ENCODE measurements at places on chromosomes 7 and 10.

GRCh38 chr10:62582804-62583208 is 208.6 kb downstream of the ZNF365 start:
- no peak for DNase-seq

DNA sequence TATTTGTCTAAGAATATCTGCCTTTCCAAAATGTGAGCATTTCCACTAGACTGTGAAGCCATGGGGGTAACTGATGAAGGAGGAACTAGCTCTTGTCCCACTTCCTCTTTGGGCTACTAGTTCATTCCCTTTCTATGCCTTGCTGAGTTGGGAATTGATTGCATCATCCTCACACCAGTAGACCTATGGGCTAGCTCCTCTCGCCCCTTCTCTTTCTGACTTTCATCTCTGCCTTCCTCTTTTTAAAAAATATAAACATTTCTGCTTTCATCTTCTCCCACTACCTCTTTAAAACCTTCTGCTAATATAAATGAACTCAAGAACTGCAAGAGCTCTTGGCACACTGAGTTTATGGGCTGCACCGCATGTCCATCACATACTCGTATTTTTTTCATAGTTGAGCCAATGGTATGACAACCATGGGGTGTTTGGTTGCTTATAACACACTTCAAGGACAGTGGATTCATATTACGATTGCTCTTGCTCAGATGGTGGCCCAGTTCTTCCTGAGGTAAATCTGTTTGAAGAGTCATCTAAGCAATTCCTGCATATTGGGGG is 182.0 kb downstream of the REEP3 start:
- DNase-seq: no peak

GRCh38 chr7:94492601-94493000 is 17.0 kb upstream of the CASD1 start:
- DNase-seq: no peak

DNA sequence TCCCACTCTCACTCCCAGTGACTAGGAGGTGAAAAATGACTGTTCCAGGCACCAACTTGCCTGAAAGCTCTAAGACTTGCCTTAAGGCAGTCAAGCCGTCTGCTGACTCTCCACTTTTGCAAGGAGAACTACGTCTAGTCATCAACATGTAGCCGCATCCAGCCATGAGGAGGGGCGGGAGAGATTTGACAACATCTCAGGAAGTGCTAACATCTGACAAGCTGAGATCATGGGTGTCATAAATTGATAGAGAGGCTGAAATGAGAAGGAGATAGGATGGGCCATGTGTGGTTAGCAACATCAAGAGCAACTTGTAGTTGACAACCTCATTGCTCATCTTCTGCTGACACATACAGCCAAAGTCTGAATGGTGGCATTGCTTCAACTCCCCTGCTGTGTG is 9.0 kb upstream of the TBXAS1 start:
- no peak for DNase-seq

- no peak for DNase-seq
These were observed 84.7 kb downstream of the TMEM178B start for GRCh38 chr7:141158561-141158960.

DNA sequence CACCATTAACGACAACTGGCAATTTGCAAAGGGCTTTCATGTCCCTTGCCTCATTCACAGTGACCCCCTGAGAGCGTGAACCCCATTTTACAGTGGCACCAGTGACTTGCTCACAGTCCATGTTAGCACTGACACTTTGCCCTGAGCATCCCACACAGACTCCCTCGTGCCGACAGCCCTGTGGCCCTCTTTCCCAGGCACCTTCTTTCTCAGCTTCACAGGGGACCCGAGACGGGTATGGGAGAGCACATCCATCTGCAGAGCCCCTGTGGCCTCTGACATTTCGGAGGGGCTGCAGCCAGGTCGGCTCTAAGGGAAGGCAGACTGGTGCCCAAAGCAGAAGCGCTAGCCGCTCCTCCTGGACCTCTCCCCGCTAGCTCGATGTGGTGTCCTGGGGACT is 10.8 kb downstream of the LOXL4 start:
- no peak for DNase-seq

- DNase-seq: no peak
These were observed 170.0 kb upstream of the MKLN1 start for GRCh38 chr7:131157530-131158243.

- no peak for DNase-seq
These were observed 24.8 kb downstream of the FAM53B start for GRCh38 chr10:124719213-124719851.

DNA sequence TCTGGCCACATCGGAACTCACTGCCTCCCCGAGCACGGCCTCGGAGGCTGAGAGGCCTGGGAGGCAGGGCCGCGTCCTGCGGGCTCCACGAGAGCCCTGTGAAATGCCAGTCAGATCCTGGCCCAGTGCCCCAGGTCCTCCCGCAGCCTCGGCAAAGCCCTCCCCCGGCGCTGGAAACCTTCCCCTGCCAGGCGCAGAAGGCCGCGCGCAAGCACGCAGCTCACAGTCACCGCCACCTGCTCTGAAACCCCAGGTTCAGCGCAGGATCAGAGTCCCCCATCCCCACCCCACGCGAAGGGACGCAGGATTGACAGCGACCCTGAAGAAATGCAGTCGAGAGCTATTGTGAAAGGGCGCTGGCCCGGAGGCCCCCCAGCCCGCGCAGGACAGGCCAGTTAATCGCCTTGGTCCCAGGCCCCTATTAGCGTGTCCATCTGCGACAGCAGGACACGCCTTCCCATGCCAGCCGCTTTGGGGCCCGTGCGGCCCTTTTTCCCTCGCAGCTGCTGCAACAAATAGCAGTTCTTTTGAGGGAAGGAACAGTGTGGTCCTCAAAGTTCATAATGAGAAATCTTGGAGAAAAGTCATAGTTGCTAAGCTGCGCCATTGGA is 13.5 kb upstream of the EGFR start:
- DNase-seq: no peak

DNA sequence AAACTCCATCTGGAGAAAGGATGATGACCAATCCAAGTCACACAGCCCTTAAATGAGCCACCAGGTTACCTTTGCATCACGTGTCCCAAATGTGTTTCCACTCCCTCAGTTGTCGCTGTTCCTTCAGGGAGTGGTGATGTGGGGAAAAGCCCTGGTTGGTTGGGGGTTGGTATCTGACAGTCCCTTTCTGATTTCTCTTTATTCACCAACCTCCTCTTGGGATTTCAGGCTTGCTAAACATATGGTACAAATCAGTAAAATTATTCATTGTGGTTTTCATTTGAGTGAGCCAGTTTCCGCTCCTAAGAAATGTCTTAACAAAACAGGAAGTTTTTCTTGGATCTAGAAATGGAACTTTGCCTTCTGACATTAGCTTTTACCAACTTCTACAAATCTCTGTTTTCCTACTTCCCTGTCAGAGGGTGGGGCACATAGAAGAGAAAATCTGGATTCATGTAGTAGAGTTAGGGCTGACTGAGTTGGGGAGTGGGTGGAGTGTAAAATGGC is 40.0 kb upstream of the KMT2E start:
- no peak for DNase-seq

GRCh38 chr7:104984585-104985258 is 29.3 kb upstream of the KMT2E start:
- no peak for DNase-seq

GRCh38 chr10:66538908-66539307 is 386.9 kb upstream of the LRRTM3 start:
- no peak for DNase-seq

DNA sequence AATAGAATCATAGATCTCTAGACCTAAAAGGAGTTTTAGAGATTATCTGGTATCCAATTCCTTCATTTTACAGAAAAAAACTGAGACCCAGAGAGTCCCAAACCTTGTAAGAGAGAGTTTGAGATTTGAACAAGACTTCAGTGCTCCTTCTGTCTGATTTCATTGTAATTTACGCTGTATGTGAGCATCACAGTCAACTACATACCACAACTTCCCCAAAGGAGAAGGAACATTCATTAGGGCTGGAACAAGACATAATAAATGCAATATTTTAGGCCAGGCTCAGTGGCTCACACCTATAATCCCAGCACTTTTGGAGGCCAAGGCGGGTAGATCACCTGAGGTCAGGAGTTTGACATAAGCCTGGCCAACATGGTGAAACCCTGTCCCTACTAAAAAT is 17.3 kb upstream of the PRKAR2B start:
- no peak for DNase-seq

GRCh38 chr7:35722054-35722849 is 27.3 kb upstream of the HERPUD2 start:
- no peak for DNase-seq

GRCh38 chr10:116809483-116810119 is 39.7 kb upstream of the ENO4 start:
- peak; percentile 31 for DNase-seq

- DNase-seq: no peak
These were observed 1.0 kb upstream of the LYZL2 start for GRCh38 chr10:30630571-30630970.

- DNase-seq: no peak
These were observed 354.6 kb downstream of the PHF14 start for GRCh38 chr7:11328309-11328708.

DNA sequence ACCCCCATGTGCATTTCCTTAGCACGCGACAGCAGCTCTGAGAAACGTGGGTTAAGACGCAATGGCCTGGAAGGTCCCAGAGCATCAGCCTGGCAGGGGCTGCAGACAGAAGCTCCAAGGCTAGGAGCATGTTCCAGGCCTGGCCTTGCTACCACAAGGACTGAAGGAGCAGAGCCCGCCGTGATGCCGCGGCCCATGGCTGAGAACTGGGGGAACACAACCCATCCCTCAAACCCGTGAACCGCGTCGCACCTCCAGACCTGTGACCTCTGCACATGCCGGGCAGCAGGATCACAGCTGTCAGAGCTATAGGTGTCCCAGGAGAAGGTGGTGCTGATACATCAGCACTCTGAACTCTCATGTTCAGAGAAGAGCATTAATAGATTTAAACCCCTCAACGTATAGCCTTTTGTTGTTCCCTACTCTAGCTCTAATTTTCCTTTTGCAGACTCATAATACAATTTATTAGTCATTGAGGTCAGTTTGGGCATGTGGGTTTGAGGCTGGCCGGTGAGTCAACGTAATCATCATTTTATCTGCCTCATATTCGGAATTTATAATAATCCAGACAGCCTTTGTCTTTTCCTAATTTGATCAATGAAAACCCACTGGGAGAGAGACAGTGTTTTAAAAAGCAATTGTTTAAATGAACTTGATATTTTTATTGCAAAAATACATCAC is 222.5 kb upstream of the TCERG1L start:
- DNase-seq: no peak

DNA sequence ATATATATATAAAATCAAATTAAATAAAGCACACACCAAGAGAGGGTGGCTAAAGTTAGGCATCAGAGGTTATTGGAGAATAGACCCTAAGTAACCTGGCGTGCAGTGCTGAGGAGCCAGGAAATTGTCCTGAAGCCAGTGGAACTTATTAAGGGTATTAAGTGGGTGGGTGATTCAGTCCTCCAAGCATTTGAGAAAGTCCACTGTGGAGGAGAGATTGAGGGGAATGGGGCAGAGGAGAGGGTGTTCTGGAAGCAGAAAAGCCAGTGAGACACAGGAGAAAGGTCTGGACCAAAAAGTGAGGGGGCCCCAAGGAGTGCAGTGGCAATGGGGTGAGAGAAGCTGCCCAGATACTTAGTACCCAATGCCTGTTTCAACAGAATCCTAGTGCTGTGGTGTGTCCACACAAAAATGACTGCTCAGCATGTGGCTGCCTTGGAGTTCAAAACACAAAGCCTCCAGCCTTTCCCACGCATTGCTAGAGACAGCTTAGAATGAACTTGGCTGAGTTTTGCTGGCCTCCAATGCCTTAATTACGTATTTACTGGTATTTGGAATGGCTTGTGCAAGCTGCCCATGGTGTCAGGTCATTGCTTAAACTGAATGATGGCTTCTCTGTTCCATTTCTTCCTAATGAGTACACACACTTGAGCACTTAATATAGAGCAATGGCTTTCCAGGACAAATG is 44.9 kb upstream of the CHST15 start:
- no peak for DNase-seq

GRCh38 chr10:4456776-4457175 is 369.2 kb upstream of the AKR1E2 start:
- no peak for DNase-seq

DNA sequence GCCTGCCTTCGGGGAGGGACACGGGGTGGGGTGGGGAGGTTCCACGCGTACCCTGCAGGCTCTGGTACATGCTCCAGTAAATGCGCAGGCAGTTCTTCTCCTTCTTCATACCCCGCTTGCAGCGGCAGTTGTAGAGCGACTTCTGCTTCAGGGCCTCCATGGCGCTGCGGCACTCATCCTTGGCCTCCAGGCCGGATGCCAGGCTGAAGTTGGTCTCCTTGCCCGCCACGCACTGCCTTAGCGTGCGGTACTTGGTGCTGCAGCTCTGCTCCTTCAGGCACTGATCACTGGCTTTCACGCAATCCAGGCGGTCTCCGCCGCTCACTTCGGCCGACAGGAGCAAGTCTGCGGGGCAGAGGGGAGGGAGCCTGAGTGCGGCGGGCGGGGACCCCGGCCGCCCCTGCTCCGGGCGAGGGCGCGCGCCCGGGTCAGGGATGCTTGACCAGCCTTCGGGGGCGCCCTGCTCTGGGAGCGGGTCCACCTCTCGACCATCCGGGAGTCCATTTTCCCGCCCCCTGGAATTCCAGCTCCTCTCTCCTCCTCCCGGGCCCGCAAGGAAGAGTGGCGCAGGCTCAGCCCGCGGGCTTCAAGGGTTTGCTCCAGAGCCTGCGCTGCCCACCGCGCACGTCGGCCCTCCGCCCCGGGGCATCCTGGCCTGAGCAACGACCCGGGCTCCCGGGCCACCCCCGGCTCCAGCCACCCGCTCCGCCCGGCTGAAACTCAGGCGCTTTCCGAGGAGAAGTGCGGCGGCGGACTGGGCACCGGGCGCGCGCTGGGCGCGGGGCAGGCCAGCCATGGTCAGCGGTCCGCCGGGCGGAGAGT is 2.0 kb downstream of the GFRA1 start:
- peak; percentile 19 for DNase-seq

DNA sequence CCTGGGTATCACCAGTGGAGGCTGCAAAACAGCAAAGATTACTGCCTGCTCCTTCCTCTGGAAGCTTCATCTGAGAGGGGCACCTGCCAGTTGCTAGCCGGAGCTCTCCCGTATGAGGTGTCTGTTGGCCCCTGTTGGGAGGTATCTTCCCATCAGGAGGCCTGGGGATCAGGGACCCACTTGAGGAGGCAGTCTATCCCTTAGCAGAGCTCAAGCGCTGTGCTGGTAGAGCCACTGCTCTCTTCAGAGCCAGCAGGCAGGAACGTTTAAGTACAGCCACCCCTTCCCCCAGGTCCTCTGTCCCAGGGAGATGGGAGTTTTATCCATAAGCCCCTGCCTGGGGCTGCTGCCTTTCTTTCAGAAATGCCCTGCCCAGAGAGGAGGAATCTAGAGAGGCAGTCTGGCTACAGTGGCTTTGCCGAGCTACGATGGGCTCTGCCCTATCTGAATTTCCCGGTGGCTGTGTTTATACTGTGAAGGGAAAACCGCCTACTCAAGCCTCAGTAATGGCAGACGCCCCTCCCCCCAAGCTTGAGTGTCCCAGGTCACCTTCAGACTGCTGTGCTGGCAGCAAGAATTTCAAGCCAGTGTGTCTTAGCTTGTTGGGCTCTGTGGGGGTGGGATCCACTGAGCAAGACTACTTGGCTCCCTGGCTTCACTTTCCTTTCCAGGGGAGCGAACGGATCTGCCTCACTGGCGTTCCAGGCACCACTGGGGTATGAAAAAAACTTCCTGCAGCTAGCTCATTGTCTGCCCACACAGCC is 19.6 kb downstream of the SEMA3E start:
- no peak for DNase-seq

- peak; percentile 69 for DNase-seq
These were observed 4.9 kb upstream of the TCAF1 start for GRCh38 chr7:143906895-143907294.

GRCh38 chr10:34392641-34393170 is 422.4 kb downstream of the PARD3 start:
- no peak for DNase-seq
